ENCODE measurements at places on chromosomes 5 and 9.

GRCh38 chr9:72038408-72038807 is 22.0 kb downstream of the C9orf57 start:
- DNase-seq: no peak

- no peak for DNase-seq
These were observed 29.5 kb downstream of the TPPP start for GRCh38 chr5:663436-664342.

DNA sequence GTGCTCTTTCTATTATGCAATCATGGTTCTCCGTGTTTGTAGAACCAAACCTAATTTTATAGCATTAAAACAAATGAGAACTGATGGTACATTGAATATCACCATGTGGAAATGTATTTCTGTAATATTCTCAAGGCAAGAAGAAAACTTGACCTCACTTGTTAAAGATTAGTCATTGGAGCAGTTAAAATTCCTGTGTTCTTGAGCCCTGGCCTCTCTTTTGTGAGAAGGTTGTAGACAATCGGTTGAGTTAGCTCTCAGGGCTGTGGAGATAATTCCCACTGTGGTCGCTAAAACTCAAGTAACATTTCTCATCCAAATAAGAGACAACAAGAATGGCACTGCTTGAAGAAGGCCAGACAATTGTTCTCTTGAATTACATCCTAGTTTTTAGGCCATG is 216.0 kb upstream of the KLF4 start:
- DNase-seq: no peak

GRCh38 chr9:31674264-31674663 is 710.2 kb upstream of the ACO1 start:
- DNase-seq: no peak

DNA sequence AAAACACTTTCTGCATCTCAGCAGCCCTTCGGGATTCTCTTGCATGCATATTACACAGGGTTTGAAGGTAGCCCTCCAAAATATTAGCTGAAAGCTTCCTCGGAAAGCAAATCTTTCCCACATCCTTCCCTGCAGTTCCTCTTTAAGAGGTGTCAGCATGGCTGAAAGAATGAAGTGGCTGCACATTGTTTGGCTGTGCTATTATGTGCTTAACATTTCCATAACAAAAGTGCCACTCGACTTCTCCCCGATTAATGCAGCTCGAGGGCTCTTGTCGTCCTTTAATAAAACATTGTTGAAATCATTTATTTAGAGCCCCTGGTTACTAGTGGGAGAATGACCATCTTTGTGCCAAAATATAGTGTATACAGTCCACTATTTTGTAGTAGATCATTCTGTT is 6.5 kb downstream of the GAS1 start:
- DNase-seq: no peak

DNA sequence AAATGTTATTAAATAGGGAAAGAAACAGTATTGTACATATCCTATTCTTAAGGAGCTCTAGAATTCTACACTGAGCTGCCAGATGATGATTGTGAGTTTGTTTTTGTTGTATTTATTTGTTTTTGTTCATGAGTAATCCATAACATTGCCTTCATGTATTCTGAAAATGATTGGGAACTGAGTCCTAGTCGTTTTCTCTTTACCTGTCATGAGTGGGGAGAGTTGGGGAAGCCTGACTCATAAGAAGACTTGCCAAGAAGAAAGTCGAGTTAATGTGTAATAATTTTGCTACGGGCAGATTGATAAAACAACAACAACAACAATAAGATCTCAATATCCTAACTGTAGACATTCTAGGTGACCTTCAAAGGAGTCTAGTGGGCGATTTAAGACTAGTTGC is 103.8 kb downstream of the ANKRD55 start:
- no peak for DNase-seq

DNA sequence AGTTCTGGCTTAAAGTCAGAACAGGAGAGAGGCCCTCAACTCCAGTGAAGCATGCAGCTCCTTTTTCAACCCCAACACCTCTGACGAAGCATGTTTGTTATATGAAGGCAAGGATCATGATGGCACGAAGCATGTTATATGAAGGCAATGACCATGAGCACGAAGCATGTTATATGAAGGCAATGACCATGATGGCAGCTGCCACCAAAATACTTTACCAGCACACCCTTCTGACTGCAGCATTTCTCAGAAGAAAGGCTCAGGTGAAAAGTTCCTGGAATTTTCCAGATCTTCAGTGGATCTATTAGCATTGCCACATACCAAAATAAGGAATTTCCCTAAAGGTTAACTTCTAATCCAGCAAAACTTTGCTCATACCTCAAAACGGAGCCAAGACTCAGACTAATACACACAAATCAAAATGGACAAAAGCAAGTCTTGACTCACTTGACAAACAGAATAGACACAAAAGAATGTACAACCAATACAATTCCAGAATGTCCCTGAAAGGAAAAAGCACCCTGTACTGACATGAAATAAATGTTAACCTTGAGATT is 217.4 kb downstream of the FANCC start:
- no peak for DNase-seq

DNA sequence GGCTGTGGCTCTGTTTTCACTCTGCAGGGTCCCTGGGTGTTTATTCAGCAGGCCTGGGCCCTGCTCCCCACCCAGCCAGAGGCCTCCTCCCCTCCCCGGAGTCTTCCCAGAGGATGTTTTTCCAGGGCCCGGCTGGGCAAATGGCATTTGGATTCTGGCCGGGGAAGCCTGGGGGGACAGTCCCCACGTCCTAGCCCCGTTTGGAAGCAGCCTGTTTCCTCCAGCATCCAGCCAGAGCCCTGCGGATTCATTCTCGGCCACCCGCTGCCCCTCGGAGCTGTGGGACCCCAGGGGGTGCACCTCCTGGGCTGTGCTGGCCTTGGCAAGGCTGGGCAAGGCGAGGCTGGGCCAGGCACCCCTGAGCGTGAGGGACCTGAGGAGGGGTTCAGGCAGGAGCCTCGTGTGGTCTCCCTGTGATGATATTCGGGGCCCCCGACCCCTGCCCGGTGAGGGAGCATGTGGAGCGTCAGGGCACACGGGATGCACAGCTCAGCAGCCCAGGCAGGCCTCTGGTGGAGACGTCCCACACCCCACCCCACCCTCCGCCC is 48.8 kb upstream of the EGFL7 start:
- no peak for DNase-seq

DNA sequence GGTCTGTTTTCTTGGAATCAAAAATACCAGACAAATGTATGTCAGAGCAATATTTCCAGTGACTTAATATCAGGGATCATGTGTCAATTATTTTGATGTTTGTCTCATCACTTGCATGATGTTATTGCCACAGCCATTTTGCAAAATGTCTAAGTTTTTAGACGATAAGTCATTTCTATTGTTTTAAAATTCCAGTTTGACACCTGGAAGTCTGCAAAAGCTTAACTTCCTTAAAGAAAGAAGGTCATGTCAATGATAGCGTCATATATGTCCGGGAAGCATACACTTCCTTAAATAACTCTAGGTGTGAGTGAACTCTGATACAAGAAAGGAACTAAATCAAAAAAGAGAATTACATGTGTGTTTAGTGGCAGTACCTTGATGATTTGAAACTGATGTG is 259.5 kb downstream of the EDIL3 start:
- no peak for DNase-seq

DNA sequence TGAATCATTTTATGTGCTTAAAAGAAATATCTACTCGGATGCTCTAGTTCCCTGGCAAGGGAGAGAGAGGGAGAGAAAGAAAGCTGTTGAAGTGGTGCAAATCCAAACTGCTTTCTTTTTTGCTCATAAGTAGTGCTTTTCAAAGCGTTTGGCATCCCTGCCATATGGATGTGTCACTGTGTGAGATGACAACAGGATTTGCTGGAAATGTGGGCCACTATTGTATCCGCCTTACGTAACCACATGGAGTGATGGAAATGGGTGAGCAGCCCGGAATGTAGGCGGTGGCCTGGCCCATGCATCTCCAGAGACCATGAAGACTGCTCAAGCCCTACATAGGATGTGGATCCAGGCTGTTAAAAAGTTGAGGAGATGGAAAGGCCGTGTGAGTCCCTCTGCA is 30.8 kb downstream of the TJP2 start:
- DNase-seq: no peak

DNA sequence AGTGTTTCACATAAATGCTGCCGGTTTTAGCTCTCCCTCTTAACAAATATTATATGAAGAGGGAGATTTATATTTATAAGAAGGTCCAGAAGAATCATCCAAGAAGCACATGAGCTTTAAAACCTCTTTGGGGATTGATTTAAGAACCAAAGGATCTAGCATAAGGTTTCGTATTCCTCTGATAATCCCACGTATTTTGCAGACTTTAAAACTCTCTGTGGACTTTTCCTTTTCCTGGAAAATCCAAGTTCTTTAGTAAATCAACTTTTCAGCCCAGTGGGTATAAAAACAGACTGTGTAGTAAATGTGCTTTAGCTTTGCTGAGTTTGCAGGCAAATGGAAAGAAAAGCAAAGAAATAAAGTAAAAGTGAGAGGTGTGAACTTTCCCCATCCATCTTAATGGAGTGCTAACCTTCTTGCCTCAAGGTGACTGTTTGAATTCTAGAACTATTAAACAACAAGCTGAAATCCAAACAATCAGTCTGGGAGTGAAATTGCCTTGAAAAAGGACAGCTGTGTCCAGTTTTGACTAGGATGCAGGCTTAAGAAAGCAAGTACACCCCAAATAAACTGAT is 363.4 kb upstream of the SLC24A2 start:
- DNase-seq: no peak

DNA sequence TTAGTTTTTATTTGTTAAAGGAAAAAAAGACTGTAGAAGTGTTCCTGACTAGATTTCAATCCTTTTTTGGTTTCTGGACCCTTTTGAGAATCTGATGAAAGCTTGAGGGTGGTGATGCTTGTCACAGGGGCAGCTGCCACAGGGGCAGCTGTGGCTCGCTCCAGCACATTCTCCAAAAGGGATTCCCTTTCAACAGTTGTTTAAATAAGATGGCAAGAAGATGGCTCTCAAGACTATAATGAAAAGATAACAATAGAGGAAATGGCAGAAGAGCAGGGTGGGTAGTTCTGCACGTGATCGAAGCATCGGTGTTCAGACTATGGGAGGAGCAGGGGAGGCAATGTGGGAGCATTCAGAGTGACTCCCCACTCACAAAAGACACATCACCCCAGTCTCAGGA is 46.5 kb upstream of the TNFAIP8 start:
- DNase-seq: no peak

GRCh38 chr9:122214507-122214906 is 14.2 kb downstream of the LHX6 start:
- DNase-seq: no peak

DNA sequence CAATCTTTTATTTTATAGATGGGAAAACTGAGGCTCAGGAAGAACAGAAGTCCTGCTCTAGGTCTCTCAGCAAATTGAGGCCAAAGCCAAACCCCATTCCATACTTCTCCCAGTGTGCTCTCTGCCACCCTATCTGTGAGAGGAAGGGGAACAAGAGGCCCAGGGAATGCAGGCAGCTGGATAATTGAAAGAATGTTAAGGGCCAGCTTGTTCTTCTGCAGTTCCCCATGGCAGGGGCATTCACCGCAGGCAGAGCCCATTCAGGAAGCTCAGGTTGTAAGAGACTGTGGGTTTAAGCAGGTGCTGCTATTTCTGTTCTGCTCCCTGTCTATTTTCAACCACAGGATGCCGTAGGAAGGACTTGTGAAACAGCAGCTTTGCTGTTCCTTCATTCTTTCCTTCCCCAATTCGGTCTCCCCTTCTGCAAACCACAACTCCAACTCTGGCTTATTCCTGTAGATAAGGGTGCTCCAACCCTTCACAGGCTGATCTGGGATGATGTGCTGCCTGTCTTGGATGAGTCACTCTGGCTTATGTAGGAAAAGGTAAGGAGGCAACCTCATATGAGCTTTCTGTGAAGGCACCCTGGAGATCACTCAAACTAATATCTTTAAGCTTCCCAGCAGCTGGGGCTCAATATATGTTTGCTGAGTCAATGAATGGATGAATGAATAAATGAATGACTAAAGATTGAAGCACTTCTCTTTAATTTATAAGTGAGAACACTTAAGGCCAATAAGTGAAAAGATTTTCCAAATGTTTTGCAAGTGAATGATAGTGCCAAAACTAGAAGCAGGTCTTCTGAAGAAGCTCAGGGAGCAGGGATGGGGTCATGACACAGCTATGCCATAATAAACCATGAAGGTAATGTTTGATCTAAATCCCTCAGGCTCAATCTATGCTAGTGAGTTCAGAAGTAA is 377.6 kb downstream of the BRINP1 start:
- DNase-seq: no peak

DNA sequence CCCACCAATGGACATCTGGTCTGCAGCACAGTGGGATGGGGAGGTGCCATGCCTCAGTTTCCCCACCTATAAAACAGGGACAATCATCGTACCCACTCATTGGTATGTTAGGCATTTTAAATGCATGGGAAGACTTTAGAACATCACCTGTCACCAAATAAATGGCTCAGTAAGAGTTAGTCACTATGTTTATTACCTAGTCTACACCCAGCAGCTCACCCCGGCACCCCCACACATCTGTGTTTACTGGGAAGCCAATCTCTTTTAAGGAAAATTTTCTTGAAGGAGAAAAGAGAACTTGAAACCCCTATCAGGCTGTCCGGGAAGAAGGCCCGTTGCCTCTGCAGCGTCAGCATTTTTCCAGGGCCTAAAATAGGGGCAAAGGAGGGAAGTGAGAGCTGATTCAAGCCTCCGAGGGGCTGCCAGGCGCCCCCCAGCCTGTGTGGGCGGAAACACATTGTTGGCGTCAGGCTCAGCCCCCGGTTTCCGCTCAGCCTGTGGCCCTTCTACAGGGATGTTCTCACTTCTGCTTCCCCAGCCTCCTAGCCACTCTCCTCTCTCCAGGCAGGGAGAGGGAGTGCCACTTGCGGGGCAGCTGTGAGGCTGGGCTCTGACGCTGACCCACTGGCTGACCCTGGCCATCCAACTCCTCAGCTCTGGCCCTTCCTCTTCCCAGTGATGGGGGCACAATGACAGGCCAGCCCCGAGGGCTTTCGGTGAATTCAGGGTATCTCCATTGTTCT is 4.6 kb downstream of the CSF1R start:
- no peak for DNase-seq

- no peak for DNase-seq
These were observed 252.5 kb downstream of the FSTL4 start for GRCh38 chr5:133359861-133360260.

- DNase-seq: no peak
These were observed 2.9 kb downstream of the MEGF9 start for GRCh38 chr9:120711354-120711753.

DNA sequence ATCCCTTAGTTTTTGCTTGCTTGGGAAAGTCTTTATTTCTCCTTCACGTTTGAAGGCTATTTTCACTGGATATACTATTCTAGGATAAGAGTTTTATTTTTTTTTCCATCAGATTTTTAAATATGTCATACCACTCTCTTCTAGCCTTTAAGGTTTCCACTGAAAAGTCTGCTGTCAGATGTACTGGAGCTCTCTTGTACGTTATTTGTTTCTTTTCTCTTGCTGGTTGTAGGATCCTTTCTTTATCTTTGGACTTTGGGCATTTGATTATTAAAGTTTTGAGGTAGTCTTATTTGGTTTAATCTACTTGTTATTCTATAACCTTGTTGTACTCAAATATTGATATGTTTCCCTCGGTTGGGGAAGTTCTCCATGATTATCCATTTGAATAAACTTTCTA is 848.4 kb upstream of the COX7C start:
- no peak for DNase-seq

GRCh38 chr5:1478271-1479035 is 33.2 kb upstream of the SLC6A3 start:
- DNase-seq: no peak

GRCh38 chr5:91472631-91473030 is 89.5 kb upstream of the ARRDC3 start:
- no peak for DNase-seq

- DNase-seq: no peak
These were observed 131.3 kb downstream of the GABBR2 start for GRCh38 chr9:98577446-98577845.

Measured in CD8-positive, alpha-beta T cell (primary cell).